Uterus (tissue), 4 donors: ENCODE measurements at places on chromosomes 1 and 21. TPM values are rescaled to one million over a fixed set of nuclear protein-coding genes. Genes with fewer than 3 reads are reported as not detected.

The ANKRD34A gene
- 0.26 TPM for total RNA-seq

- DNase-seq = no peak
Observed at GRCh38 chr1:83964153-83964552, 34.8 kb downstream of the TTLL7 start.

The CFAP74 gene
- 1.0 TPM for total RNA-seq

The PTGS2 gene
- total RNA-seq = 0.51 TPM

The CCDC17 gene
- 3.2 TPM for total RNA-seq
